T-helper 17 cell (primary cell): ENCODE measurements at places on chromosomes 3 and 15.

DNA sequence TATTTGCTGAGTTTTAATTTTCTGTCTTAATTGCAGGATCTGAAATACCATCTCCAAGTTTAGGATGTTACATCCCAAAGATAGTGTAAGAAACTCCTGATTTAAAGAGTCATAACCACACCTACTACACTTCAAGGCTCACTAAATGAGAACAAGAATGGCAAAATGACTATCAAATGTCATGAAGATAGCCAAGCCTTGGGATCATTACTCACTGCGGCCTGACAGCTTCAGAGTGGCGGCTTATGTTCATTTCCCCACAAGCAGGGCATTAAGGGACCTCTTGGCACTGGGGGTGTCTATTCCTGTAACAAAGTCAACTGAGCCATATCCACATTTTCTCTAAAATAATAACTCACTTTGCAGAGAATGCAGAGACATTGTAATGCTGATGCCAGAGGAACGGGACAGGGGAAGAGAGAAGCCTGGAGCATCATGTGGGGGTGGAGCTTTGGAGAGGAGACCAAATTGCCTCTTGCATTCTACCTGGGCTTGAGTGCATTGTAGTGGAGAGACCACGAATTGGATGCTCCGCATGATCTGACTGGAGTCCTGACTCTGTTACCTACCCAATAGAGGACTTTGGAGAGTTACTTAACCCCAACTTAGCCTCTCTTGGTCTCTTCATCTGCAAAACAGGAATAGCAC, 219.2 kb downstream of the OPA1 start:
- no peak for DNase-seq

- no peak for DNase-seq
Measured at GRCh38 chr3:194977356-194977755, 291.7 kb downstream of the FAM43A start.

DNA sequence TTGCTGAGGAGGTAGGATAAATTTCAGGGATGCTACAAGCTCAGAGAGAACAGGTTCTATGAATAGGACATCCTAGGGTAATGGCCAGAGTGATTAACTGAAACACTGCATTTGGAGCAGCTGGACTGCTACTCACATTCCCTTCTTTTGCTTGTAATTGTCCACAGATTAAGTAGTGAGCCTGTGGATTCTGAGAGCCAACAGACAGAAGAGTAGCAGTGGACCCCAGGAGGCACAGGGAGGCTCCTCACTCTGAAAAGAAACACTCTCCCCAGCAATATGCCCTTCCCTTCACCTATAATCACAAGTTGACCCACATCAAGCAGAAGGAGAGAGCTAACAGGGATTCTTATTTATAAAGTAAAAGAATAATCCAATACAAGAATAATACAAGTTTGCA, 10.6 kb upstream of the RFX7 start:
- DNase-seq = no peak

DNA sequence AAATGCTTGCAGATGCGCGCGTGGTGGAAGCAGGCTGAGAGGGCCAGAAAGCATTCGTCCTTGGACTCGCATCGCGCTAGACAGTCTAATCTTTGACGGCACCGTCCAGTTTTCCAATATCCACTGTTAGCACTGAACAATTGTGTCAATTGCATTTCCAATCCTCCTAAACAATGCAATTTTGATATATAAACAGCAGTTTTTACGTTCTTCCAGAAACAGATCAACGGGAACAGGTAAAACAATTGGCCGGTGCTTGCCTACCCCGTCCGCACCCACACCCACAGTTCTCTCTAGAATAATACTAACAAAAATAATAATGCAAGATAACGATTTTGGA, 17.2 kb downstream of the CPN2 start:
- DNase-seq = no peak

GRCh38 chr15:44137750-44138149, 57.3 kb downstream of the FRMD5 start:
- DNase-seq = no peak

- no peak for DNase-seq
Measured at GRCh38 chr3:40109641-40110490, 199.6 kb upstream of the EIF1B start.

DNA sequence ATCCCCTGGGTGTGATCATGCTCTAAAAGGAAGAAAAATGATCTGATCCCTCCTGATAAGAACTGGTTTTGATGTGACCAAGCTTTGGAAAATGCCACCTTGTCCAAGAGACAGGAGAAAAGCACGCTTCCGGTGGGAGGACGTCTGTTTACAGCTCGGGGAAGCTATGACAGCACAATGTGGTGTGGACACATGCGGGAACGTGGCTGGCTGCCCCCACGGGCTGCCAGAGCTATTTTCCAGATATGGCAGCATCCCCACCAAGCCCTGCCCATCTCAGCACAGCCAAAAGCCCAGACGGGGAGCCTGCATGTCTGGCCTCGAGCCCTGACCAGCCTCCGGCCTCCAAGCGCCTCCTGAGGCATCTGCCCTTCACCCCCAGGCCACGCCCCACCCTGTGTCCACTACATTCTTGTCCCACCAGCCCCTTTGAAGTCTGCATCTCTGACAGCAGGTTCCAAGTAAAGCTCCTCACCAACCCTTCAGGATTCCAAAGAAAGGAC, 63.2 kb upstream of the HRH1 start:
- DNase-seq = no peak

DNA sequence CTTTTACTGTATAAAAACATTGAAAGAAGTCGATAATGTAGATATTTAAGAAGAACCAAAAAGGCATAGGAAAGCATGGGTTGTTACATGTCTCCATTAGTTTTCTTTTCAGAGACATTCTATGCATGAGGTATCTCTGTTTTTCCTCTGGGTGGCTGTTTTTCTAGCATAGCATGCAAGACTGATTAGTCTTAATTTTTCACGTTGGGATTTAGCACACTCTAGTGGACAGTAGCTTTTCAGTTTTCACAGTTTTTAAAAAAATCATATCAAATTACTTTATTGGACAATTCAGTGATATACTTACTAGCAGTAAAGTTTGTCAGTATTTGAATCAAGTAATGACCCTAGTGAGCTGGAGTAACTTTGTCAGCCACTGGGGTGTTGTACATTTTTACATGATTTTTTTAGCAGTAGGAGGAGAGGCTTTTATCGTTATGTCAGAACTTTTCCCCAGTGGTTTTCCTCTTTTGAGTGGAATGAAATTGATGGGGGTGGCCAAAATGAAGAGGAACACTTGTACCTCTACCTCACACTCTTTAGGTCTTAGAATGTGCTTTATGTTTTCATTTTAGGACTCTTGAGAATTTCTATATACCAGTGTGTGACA, 57.2 kb downstream of the SEC22A start:
- DNase-seq = no peak

- DNase-seq = no peak
Measured at GRCh38 chr3:189419683-189420082, 211.5 kb upstream of the TP63 start.

DNA sequence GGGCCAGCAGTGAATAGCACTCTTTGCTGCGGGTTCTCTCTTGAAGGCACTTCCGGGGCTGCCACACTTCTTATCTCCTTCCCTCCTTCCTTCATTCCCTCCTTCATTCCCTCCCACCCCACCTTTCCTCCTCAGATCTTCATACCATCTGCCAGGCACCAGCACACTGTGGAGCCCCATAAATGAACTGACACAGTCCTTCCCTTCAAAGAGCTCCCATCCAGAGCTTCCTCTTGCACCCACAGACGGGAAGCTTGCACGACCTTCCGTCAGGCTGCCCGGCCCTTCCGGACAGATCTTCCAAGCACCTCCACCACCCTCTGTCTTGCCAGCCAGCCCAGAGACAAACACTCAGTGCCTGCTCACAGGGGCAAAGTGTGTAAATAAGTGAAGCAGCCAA, 65.4 kb upstream of the HERC1 start:
- DNase-seq = no peak

DNA sequence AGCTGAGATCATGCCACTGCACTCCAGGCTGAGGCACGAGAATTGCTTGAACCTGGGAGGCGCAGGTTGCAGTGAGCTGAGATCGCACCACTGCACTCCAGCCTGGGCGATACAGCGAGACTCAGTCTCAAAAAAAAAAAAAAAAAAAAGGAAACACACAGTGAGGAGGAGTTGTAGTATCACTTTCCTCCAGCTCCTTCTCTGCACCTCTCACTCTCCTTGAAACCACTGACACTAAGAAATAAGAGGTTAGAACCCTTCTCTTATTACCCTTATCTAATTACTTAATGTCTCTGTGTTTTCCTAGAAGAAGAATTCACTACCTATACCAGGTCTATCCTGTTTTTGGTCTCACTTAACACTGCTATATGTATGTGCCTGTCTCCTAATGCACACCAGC, 31.7 kb downstream of the RAB27A start:
- no peak for DNase-seq

GRCh38 chr3:50607271-50608091, 4.1 kb downstream of the CISH start:
- no peak for DNase-seq

GRCh38 chr15:78179906-78180305, 30.7 kb downstream of the IDH3A start:
- DNase-seq = no peak

DNA sequence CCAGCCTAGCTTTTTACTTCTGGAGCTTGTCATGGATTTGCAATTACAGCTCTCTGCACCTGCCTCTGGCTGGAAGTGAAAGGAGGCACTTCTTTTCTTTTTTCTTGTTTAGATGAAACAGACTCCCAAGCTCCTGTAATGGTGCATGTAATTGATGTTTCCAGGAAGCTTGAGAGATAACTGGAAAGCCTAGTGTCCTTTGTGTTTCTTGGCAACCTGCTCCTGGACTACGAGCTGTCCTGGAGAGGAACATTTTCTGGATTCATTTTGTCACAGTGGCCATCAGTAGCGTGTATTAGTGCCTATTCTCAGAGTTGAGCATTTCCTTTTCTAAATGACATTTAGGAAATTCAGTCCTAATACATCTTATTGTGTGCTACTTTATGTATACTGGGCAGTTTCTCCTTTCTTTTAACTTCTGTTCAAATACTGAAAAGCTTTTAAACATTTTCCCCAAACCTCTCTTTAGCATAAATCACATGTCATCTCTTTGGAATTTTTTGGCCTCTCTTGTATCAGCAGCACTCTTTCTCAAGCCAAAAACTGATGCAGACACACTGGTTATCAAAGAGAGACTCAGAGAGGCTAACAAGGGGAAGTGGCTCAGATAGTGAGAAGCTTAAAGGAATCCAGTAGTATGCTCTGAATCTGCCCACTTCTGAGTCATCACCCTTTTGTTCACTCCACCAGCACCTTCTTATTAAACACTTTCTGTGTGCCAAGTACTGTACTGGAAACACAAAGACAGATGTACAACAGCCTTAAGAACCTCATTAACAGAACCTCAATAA, 62.6 kb upstream of the SLC2A2 start:
- no peak for DNase-seq

DNA sequence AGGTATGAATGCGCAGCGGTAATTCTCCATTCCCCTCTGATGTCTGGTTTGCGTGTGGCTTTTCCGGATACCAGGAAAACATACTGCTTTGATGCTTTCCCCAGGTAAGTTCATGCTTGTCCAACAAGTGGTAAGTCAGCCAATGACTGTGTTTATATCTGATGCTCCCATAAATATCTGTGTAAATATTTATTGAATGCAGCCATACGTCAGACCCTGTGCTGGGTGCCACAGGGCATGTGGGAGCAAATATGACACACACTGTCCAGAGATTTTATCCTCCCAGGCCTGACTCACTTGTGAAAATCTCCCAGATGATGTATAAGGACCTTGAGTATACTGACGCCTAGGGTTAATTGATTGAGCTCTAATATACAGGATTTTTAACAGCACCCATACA, 29.6 kb upstream of the CEMIP start:
- no peak for DNase-seq

DNA sequence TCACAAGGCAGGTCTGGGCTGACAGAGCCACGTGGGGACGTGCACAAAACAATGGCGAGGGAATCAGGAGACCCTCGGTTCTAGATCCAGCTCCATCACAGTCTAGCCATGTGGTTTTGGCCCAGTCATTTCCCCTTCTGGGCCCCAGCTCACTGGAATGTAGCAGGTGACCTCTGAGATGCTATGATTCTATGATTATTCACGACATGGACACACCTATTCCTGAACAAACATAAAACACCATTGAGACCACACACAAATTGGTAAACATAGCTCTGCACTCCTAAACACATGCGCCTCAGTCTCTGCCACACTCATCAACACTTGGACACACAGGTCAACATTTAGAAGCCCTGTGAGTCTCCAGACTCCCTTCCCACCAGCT, 9.0 kb downstream of the IGDCC4 start:
- DNase-seq = no peak

DNA sequence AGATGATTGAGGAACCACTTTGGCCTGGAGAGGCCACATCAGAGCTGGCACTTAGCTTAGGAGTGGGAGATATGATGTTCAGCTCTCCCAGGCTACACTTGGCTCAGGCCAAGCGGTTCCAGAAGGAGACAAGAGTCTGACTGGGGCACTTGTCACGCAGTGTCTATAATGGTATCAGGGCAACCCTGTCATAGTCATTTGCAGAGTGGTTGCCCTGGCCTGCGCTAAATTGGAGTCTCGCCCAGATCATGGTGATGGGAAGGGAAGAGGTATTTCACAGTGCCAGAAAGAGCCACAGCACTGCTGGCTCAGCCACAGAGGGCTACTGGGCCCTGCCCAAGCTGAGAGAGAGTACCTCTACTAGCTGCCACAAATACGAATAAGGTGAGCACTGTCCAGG, 186.9 kb upstream of the CRBN start:
- DNase-seq = no peak

DNA sequence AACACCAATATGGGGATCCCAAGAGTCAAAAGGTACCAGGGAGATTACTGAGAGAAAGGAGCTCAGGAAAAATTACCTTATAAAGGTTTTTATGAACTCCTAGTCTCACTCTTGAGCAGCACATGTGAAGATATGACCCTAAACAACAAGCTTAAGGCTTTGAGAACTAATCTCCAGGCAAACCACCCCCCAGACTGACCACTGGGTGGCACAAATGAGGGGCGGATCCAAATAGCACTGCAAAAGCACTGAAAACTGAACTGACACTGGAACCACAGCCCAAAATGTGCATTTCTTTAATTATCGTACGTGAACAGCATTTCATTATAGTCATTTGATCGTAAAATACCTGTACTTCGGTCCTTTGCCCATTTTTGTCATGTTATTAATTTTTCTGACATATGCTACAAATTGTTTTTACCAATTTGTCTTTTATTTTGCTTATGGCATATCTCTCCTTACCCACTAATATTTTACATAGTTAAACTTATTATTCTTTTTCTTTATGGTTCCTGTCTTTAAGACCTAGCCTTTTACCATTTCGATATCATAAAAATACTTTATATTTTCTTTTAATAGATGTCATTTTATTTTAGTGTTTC, 31.5 kb upstream of the TFDP2 start:
- no peak for DNase-seq

- DNase-seq = peak; percentile 38
Measured at GRCh38 chr15:63093486-63094205, 28.0 kb upstream of the LACTB start.

GRCh38 chr3:15602146-15602536, 596 bp downstream of the BTD start:
- no peak for DNase-seq

- DNase-seq = no peak
Measured at GRCh38 chr3:179265875-179266274, 15.0 kb upstream of the KCNMB3 start.
